Fibroblast of lung (primary cell): ENCODE measurements at places on chromosomes 1 and 21.

DNA sequence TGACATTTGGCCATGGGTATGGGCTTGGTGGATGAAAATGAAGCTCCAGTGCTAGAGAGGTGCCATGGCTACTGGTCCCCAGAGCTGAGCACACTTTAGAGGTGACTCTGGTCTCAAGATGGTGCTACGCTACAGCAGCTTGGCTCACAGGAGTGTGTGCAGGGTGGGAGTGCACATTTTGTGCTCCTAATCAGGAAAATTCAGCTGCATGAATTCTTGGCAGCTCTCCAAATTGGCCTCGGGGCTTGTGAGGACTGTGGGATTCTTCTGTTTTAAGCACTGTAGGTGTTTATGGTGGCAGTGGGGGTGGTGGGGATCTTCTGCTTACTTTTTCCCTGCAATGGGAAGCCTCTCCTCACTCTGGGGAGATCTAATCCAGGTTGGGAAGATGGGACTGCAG lies 17.3 kb upstream of the TIPRL start:
- DNase-seq, result no peak

DNA sequence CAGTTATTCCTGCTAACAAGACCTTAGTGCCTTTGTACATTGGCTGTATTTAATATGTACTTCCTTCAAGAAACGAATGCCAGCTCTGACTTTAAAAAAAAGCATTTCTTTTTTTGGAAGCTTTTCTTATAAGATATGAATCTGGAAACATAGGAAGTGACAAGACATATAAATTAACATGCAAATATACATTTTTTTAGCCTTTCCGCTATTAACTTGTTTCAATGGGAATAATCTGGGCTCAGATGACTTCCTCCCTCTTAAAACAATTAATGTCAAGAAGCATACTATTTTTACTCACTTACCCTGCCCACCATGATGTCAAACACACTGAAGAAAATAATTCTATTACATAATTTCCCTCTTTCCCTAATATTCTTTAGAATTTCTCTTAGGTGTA lies 1.4 kb downstream of the DENND1B start:
- no peak for DNase-seq

GRCh38 chr1:117017648-117018047 lies 16.1 kb downstream of the CD101 start:
- peak; percentile 39 for DNase-seq

GRCh38 chr1:223299553-223299952 lies 64.4 kb downstream of the SUSD4 start:
- DNase-seq, result no peak

- DNase-seq, result no peak
These were observed 16.9 kb downstream of the MGST3 start for GRCh38 chr1:165647970-165648369.

- DNase-seq, result peak; percentile 54
These were observed 13.4 kb upstream of the PIAS3 start for GRCh38 chr1:145871994-145872924.

DNA sequence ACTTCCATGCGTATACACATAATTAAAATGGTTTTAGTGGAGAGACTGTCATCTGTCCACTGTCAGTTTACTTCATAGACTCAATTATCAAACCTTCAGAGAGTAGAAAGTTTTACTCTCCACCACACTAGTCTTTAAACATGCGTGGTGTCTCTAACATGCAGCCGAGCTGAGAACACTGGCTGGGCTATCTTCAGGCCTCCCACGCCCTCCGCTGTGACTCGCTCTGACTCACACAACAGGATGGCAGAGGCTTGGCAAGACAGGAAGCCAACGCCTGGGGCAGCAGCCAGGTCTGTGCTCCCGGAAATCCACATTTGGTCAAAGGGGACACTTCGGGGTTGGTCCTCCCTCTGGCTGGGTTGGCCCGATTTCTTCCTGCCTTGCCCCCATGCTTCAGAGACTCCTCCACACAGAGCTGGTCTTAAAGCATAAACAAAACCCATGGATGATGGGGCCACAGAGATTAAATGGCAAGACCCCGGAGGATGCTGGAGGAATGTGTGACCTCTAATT lies 22.7 kb upstream of the IFNGR2 start:
- peak; percentile 92 for DNase-seq

GRCh38 chr1:55781944-55782482 lies 566.8 kb upstream of the USP24 start:
- peak; percentile 96 for DNase-seq

DNA sequence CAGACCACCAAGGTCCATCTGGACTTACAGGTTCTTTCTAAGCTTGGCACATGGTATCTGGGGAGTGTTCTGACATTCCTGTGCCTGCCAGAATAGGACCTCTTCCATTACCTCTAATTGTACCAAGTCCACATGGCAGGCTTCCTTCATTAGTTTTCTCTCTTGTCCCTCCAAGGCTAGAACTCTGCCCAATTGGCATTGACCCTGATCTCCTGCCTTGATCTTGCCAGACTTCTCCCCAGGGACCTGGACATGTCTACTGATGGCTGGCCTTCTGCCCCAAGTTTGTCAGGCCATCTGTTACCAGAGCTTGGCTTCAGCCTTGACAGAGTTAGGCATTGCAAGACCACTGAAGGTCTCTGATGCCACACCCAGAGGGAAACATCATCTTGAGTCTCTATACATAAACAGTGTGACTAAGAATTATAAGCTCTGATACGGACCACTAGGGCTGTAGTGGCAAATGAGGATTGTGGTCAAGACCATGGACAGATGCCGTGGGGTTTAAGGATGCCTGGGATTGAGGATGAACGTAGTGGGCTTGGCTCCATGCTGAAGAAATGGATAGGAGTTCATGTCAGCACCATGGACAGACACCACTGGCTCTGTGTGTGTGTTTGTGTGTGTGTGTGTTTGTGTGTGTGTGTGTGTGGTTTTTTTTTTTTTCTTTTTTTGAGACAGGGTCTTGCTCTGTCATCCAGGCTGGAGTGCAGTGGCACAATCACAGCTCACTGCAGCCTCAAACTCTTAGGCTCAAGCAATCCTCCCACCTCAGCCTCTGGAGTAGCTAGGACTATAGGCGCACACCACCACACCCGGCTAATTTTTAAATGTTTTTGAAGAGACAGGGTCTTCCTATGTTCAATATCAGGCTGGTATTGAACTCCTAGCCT lies 19.5 kb upstream of the PSMB2 start:
- DNase-seq, result peak; percentile 65

GRCh38 chr1:151156515-151156819 lies at the start of gene TNFAIP8L2:
Gene TNFAIP8L2, plus strand, starts transcription at chr1:151156649. Its CDS starts 2,049 bp downstream, at chr1:151158698.
- no peak for DNase-seq

GRCh38 chr1:61092642-61093041 lies 10.3 kb downstream of the NFIA start:
- no peak for DNase-seq

- DNase-seq, result no peak
These were observed 66.9 kb downstream of the TRABD2B start for GRCh38 chr1:47930210-47930840.

DNA sequence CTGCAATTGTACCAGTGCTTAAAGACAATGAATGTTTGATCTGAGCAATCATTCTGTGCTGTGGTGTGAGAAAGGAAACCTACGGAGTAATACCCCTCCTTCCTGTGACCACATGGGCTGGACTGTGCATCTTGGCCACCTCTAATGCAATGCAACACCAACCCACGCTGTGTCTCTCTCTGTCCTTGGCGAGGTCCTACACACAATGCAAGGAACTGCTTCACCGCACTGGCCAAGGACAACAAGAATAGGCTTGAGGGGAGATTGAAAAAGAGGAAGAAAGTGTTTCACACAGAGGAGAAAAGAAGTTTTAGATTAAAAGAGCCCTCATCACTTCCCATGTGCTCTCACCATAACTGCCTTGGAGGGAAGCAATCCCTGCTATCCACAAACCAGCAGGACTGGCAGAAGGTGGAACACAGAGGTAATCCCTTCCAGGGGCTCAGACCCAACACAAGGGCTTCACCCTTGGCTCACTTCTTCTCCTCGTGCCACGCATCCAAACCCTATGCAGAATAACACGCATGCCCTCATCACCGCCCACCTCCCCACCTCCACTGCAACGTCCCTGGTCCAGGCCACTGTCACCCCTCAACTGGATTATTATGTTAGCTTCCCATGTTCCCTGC lies 112.5 kb upstream of the ERG start:
- DNase-seq, result no peak

- no peak for DNase-seq
These were observed 35.8 kb downstream of the IER5 start for GRCh38 chr1:181124291-181124751.

- DNase-seq, result no peak
These were observed 30.9 kb upstream of the PIGK start for GRCh38 chr1:77250126-77250525.

GRCh38 chr1:215007880-215008279 lies 74.7 kb upstream of the KCNK2 start:
- DNase-seq, result peak; percentile 47

DNA sequence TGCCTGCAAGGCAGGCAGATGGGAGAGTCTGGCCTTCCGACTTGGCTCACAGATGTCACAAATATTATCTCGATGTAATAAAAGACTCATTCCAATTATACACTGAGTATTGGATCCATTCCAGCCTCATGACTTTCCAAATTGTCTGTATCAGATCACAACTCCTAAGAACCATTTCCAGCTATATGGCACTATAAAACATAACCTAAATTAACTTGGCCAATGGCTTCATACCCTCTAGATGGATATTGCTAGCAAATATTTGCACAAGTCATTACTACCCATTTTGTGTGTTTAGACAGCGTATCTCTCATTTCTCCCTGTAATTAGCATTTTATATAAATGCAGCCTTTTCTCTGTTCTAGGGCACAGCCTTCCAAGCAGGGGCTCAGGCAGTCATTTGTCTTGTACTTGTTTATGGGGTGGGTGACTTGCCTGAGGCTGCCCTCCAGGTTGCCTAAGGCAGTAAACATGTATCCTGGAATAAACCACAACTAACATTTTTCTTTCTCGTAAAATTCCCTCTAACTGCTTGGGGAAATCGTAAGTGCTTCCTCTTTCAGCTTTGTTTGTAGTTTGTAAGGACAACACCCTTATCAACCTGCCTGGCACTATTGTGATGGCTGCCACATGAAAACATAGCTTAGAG lies 70.6 kb upstream of the KCNJ6 start:
- DNase-seq, result no peak

DNA sequence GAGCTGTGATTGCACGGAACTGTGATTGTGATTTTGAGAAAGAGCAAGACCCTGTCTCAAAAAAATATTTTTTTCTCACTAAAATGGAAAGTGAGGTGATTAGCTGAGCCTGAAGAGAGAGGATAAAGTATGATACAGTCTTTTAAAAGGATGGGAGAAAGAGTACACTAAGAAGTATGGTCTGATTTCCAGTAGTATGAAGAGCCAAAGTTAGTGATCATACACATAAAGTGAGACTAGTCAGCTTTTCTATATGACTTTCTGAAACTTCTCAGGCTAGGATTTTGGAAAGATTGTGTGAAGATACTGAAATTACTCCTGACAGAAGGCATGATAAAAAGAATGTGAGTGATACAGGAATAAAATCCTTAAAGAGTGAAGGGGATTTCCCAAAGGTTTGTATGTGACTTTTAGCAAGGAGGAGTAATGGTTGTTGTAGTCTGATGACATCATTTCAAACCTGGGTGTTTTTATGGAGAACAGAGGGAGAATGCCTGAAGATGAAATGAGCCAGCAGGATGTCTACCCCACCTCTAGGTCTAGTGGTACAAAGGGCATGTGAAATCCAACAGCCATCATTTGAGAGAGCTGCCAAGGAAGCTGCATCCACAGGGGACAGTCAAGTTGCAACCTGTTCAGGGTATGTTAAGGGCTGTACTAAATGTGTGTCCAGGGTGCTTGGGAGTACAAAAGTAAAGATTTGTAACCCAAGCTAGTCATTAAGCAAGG lies 157.7 kb downstream of the PIK3R3 start:
- peak; percentile 22 for DNase-seq

- peak; percentile 9 for DNase-seq
These were observed 59.8 kb downstream of the CRB1 start for GRCh38 chr1:197327776-197328364.

DNA sequence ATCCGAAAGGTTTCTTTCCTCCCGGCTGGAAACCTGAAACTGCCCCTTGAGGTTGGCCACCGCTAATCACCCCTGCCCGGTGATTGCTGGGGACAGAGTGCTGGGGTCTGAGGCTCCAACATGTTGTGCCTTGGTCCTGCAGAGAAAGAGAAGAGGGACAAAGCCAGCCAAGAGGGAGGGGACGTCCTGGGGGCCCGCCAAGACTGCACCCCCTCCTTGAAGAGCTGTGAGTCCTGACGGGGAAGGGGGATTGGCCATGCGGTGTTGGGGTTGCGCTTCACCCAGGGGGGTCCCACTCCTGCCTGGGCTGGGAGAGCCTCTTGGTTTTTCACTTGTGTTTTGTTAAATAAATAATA lies 19.5 kb downstream of the LDLRAP1 start:
- no peak for DNase-seq

GRCh38 chr1:19191811-19192210 lies 18.3 kb downstream of the UBR4 start:
- no peak for DNase-seq

GRCh38 chr1:42427240-42427639 lies 28.6 kb downstream of the ZMYND12 start:
- DNase-seq, result no peak
